ENCODE measurements at places on chromosomes 7 and 10. TPM values are rescaled to one million over a fixed set of nuclear protein-coding genes. Genes with fewer than 3 reads are reported as not detected.

DNA sequence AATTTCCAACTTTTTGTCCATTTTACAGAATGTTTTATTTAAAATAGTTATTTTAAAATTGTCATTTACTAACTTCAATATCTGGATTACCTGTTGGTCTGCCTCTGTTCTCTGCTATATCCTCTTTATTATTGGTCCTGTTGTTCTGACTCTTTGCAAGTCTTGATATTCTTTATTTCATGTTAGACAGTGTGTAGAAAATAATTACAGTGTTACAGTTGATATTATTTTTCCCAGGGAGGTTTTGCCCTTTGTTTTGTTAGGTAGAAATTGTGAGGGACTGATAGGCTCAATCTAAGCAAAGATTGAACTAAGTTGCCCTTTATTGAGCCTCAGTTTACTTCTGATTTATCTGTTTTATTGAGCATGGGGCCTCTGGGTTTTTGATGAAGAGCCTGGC lies 49.4 kb upstream of the CADPS2 start:
- no peak for DNase-seq

Gene KNDC1
- not detected for total RNA-seq

DNA sequence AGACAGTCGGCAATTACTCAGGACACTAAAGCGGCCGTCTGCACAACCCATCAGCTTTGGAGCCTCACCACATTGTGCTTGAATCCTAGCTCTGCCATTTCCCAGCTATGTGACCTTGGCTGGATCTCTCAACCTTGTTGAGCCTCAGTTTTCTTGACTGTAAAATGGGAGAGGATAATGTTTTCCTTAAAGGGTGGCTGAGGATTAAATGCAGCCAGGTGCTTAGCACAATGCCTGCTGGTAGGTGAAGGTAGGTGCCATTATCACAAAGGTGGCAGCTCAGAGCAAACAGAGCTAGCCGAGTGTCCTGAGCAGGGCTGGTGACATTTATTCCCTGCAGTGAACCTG lies 508.5 kb upstream of the ZMIZ1 start:
- no peak for DNase-seq

GRCh38 chr10:86357041-86357440 lies 9.6 kb downstream of the GRID1 start:
- DNase-seq, result no peak

DNA sequence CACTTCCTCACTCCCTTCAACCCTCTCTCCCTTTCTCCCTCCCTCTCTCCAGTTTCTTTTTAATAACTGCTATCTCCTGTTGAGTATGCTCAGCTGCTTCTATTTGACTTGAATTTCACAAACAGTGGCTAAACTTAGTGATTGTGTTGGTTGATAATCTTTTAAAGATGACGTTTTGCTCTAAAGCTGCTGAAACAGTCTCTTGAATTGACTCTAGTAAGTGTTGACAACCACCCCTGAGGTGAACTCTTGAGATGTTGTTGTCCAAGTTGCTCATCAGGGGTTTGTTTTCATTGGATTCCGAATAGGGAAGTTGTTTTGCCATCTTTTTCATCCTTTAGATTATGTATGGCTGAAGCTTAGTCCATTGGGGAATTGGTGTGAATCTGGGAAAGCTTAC lies 176.2 kb downstream of the TWIST1 start:
- DNase-seq, result no peak

Gene ZMIZ1
- total RNA-seq, result 15.5 TPM

- DNase-seq, result no peak
These were observed 309.1 kb downstream of the MDFIC start for GRCh38 chr7:115230882-115231571.

DNA sequence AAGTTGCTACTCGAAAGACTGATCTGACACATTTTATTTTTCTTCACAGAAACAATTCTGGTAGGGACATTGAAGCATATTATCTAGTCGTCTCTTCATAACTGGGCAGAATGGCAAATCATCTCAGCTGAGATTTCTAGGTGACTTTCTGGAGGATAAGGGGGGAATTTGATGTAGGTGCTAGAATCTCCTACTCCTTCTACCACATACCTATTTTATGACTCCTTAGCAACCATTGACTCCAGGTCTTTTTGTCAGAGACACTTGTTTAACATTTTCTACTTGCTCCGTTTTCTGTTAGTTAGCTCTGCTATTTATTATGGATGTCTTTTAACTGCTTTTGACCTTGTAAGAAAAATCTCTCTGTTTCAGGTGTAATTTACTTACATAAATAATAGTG lies 380.9 kb upstream of the SEMA3C start:
- DNase-seq, result no peak

DNA sequence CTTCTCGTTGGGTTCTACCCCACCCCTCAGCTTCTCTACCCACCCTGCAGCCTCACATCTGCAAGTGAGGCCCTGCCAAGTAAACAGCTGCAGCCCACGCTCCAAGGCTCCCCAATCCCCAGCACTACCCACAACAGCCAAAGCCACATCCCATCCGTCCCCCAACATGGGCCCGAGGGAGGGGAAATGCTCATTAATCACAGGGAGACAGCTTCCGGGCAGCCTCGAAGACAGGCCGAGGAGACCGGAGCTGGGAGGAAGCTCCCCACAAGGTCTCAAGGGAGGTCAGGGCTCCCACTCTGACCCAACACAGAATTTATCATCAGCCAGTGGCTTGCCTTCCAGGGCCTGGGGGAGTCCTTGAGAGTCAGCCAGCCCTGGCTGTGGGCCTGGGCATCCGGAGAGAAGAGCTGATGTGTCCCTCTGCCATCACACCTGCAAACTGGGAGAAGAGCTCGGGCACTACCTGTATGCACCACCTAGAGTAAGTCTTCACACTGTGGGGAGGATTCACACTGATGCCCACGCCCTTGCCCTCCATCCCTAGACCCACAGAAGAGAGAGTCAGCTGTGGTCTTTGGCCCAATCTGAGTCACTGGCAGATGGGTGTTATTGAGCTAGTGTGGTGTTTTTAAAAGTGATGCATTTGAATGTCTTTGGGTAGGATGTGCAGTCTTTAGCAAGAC lies 115.5 kb upstream of the ZMIZ1 start:
- no peak for DNase-seq

- no peak for DNase-seq
These were observed 493.5 kb downstream of the DNAJB6 start for GRCh38 chr7:157830331-157830730.

- no peak for DNase-seq
These were observed 132.9 kb upstream of the PLXDC2 start for GRCh38 chr10:19683356-19683755.

DNA sequence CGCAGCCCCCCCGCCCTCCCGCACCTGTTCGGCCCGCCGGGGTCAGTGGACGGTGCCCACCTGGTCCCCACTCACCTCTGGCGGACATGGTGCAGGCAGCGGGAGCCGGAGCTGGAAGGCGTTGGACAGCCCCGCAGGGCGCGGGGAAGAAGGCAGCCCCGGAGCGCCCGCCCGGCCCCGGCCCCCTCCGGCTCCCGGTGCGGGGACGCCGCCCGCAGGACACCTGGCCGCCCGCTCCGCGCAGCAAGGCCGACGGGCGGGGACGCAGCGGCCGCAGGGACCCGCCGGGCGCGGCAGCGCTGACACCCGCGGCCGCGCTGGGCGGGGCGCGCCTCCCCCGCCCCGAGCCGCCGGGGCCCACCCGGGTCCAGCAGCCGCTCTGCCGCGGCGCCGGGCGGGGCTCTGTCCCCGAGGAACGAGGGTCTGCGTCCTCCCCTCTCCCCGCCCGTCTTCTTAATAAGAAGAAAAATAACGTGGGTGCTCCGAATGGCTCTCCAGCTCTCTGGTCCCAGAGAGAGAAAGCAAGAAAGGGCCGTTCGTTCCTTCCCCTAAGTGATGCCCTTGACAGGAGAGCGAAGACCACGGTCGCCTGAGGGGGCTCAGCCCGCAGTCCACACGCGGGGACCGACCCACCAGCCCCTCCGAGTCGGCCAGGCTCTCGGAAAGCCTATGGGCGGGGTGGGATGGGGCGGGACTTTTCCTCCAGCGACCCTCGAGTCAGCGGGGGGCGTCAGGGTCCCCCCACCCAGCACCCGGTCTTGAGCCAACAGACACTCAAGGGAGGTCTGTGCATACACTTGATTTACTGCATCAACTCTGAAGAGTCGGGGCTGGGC lies 53.4 kb upstream of the FHIP2A start:
- no peak for DNase-seq

- DNase-seq, result no peak
These were observed 9.9 kb upstream of the ARHGAP22 start for GRCh38 chr10:48614481-48615390.

Gene NCF1
- 3.9 TPM for total RNA-seq

GRCh38 chr7:28697913-28698563 lies 260.1 kb downstream of the TRIL start:
- DNase-seq, result no peak

Gene AKR1B1
- total RNA-seq, result 60.6 TPM

GRCh38 chr7:79820387-79820786 lies 314.2 kb upstream of the GNAI1 start:
- DNase-seq, result no peak

- no peak for DNase-seq
These were observed 2.7 kb upstream of the IGFBP3 start for GRCh38 chr7:45923818-45924217.

DNA sequence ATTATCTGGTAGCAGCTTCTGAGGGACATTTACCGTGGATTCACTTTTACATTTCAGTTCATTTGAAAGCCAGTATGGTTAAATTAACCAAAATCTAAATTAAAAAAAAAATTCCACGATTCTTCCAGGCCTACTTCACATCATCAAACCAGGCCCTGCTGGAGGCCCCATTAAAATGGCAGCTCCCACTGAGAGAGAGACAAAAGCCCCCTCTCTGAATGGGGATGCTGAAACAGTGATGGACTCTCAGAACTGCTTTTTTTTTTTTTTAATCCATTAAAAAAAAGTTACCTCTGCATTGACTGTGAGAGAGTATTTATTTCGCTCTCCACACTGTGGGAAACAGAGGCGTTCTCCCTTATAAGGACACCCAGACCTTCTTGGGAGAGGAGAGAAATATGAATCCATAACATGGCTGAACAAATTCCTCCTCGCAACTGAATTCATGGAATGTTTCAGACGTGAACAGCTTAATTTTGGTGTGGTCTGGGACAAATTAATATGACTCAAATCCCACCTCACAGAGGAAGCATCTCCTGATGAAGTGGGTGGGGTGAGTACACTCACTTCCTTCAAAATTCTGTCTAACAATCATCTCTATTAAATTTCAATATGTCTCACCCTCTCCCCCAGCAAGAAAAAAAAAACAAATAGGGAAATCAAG lies 73.5 kb downstream of the SAMD9 start:
- no peak for DNase-seq

GRCh38 chr7:100033526-100033925 lies 16.0 kb upstream of the ZSCAN21 start:
- no peak for DNase-seq

DNA sequence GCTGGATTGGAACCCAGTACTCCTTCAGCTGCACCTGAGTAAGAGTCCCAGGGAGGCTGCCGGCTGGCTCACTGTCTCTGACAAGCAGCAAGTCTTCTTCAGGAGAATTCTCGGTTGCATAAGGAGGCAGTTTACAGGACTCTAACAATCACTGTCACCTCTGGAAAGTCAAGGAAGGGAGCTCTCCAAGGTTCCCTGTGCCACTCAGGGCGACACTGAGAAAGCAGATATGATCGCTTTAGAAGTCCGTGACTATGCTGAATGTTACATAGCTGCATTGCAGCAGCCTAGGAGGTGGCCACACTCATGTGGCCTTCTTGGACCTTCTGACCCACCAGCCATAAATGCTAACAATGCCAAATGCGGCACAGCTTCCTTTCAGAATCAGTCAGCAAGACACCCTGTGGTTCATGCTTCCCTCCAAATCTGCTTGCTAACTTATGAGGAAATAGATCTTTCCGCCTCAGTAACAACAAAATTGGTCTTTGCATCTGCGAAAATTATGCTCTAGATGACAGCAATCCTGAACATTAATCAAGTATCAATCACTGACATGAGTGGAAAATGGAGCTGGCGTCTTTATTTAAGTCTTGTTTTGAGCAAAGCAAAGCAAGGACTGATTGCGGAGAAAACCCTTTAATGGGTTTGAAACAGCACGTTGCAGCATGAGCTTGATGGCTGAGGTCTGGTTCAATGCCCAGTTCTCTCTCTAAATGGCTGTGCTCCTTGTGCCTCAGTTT lies 132.9 kb downstream of the ATXN7L1 start:
- DNase-seq, result no peak

Gene GPNMB
- not detected for total RNA-seq

GRCh38 chr10:123998197-123999141 lies 94.9 kb downstream of the CHST15 start:
- no peak for DNase-seq

Gene EIF3B
- total RNA-seq, result 167 TPM

Gene SKIDA1
- 0.25 TPM for total RNA-seq

DNA sequence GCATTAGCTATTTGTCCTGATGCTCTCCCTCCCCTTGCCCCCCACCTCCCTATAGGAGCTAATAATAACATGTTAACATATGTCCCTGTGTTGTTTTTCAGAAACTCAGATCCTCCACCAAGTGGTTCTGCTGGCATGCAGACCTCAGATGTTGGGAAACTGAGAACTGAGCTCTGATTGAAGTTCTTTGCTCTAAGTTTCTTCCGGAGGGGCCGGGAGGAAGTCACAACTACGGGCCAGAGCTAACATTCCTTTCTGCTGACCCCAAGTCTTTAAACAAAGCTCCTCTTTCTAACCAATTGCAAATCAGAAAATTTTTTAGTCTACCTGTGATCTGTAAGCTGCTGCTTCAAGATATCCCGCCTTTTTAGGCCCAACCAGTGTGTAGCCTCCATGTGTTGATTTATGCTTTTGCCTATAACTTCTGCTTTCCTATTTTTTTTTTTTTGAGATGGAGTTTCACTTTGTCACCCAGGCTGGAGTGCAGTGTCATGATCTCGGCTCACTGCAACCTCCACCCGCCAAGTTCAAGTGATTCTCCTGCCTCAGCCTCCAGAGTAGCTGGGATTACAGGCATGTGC lies 66.6 kb downstream of the LYZL1 start:
- DNase-seq, result no peak

GRCh38 chr10:34886906-34887642 lies 72.0 kb upstream of the PARD3 start:
- no peak for DNase-seq

DNA sequence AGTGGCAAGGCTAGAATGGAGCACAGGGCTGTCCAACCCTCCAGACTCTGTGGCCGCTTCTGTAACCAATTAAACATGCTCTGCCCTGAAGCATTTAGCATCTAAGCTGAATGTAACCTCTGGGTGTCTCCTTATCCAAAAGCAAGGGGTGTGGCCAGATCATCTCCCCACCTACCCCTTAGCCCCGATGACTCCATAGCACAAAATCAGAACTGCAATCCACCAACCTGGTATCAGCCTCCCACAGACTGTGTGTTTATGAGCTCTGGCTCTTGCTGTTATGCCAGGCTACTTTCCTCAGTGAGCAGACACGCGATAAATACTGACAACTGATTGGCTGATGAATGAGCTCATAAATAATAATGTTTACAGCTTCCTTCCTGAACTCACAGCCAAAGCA lies 3.2 kb downstream of the FRMD4A start:
- DNase-seq, result no peak

- no peak for DNase-seq
These were observed 2.0 kb upstream of the AKR1B15 start for GRCh38 chr7:134546955-134547354.

Gene CALY
- 3.9 TPM for total RNA-seq

- no peak for DNase-seq
These were observed 9.1 kb downstream of the RPA3 start for GRCh38 chr7:7709291-7709690.

Measured in CD4-positive, alpha-beta T cell (primary cell).